ENCODE measurements at places on chromosomes 6 and 20. TPM values are rescaled to one million over a fixed set of nuclear protein-coding genes. Genes with fewer than 3 reads are reported as not detected.
A peak's percentile ranks its signal among the peaks of the same experiment; 100 is the strongest.

GRCh38 chr6:16519265-16520242 is 241.7 kb downstream of the ATXN1 start:
- H3K4me3 ChIP-seq: no peak overlapping the region
- H3K27me3 ChIP-seq: no peaks in the 10 kb centered on the region
- DNase-seq: no peak

GRCh38 chr20:8394308-8394945 is 262.4 kb downstream of the PLCB1 start:
- H3K27me3 ChIP-seq: no peaks in the 10 kb centered on the region
- H3K27ac ChIP-seq: no peak overlapping the region
- no peak overlapping the region for H3K4me3 ChIP-seq
- no peaks in the 10 kb centered on the region for H3K4me1 ChIP-seq

DNA sequence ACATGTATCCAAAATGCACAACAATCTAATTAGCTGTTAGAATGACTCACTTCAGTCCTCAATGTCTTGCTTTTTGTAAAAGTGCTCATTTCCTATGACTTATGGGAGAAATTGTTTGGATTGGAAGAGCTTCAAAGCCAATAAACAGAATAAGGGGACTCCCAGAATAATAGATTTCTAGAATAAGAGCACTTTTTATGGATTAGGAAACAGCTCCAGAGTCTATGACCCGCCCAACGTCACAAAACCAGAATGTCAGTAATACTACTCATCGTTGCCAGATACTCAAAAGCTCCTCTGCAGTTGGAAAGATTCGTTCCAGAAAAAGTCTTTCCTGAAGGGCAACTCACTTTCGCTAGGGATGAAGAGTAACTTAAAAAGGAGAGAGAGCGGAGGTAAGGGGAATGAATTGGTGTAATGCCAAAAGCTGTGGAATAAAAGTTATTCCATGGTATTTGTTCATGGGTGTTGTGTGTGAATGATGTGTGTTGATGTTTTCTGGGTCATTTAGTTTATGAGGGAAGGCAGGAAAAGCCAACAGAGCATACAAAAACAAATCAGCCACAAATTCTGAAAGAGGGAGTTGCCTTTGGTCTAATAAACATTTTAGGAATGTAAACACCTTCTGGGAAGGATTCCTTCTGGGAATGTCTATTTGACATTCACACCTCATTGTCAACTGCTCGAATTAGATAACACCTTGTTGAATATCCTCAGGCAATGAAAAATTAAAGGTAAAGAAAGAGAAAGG is 64.6 kb downstream of the SYNE1 start:
- no peaks in the 10 kb centered on the region for H3K27me3 ChIP-seq
- DNase-seq: no peak
- no peaks in the 10 kb centered on the region for H3K4me1 ChIP-seq

Gene GNMT
- total RNA-seq: 1.9 TPM

GRCh38 chr6:35294308-35294945 is 3.2 kb upstream of the DEF6 start:
- no peak for DNase-seq
- peaks cover 12% of the 10 kb centered on the region for H3K36me3 ChIP-seq
- H3K27ac ChIP-seq: peak overlapping the region; percentile 71
- H3K4me1 ChIP-seq: peaks cover 15% of the 10 kb centered on the region

GRCh38 chr6:70980727-70981126 is 23.9 kb upstream of the B3GAT2 start:
- peaks cover 11% of the 10 kb centered on the region for H3K27me3 ChIP-seq
- H3K36me3 ChIP-seq: no peaks in the 10 kb centered on the region
- no peaks in the 10 kb centered on the region for H3K4me1 ChIP-seq
- no peak for DNase-seq
- no peak overlapping the region for H3K27ac ChIP-seq

GRCh38 chr6:147633191-147633590 is 124.7 kb downstream of the SAMD5 start:
- no peak overlapping the region for H3K27ac ChIP-seq
- no peaks in the 10 kb centered on the region for H3K4me1 ChIP-seq
- no peak for DNase-seq

GRCh38 chr6:21872749-21873148 is 279.2 kb downstream of the SOX4 start:
- DNase-seq: no peak
- H3K27me3 ChIP-seq: peaks cover 4% of the 10 kb centered on the region
- H3K4me1 ChIP-seq: peaks cover 7% of the 10 kb centered on the region
- no peak overlapping the region for H3K27ac ChIP-seq
- no peak overlapping the region for H3K4me3 ChIP-seq

GRCh38 chr6:23783901-23784300 is 342.1 kb upstream of the NRSN1 start:
- no peaks in the 10 kb centered on the region for H3K36me3 ChIP-seq
- H3K4me3 ChIP-seq: no peak overlapping the region
- no peaks in the 10 kb centered on the region for H3K27me3 ChIP-seq
- H3K27ac ChIP-seq: no peak overlapping the region
- no peak for DNase-seq

Gene E2F1
- total RNA-seq: 1.4 TPM

Gene BPIFB1
- not detected for total RNA-seq

DNA sequence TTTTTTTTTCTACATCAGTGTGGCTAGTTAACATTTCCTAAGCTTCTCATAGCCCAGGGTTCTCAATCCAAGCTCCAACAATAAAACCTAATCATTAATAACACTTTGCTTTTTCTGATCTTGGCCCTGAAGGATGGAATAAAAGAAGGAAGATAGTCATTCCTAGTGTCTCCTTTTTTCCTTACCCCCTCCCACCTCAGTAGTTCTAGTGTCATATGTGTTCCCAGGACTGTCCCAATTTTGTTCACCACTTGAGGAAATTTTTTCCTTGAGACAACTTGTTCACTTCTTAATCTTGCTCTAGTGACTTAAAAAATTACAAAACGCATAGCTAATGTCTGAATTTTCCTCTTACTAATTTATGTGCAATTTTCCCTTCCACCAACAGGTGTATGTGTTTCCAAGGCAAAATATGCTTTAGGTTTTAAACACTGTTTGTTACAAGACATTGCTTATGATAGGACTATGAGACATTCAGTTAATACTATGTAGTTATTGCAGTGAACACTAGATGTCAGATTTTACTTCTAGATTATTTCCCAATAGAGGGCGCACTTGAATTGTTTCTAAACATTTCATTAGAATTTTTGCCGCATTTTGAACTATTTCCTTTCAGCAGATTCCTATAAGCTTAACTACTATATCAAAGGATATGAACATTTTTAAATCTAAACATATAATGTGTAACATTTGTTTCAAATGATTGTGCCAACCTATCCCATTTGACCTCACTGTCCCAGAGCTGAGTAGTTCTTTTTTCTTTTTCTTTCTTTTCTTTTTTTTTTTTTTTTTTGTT is 18.5 kb upstream of the C6orf141 start:
- H3K4me3 ChIP-seq: no peak overlapping the region
- no peak overlapping the region for H3K27ac ChIP-seq
- no peaks in the 10 kb centered on the region for H3K36me3 ChIP-seq
- H3K27me3 ChIP-seq: peaks cover 4% of the 10 kb centered on the region

Gene PDYN
- total RNA-seq: not detected

GRCh38 chr6:168370310-168370991 is 50.9 kb upstream of the DACT2 start:
- H3K27ac ChIP-seq: no peak overlapping the region
- peak; percentile 17 for DNase-seq

Measured in naive thymus-derived CD8-positive, alpha-beta T cell (primary cell).